ENCODE measurements at places on chromosomes 4 and X.

DNA sequence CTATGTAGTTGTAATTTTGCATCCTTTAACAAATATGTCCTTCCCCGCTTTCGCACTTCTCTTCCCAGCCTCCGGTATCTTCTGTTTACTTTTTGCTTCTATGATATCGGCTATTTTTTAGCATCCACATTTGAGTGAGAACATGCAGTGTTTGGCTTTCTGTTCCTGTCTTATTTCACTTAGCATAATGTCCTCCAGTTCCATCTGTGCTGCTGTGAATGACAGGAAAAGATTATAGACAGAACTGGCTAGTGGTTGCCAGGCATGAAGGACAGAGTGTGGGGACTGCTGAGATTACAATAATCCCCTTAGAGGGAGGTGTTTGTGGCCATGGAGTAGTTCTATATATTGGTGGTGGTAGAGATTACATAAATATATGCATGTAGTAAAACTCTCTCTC, 588.6 kb downstream of the NLGN4X start:
- no peak for DNase-seq

DNA sequence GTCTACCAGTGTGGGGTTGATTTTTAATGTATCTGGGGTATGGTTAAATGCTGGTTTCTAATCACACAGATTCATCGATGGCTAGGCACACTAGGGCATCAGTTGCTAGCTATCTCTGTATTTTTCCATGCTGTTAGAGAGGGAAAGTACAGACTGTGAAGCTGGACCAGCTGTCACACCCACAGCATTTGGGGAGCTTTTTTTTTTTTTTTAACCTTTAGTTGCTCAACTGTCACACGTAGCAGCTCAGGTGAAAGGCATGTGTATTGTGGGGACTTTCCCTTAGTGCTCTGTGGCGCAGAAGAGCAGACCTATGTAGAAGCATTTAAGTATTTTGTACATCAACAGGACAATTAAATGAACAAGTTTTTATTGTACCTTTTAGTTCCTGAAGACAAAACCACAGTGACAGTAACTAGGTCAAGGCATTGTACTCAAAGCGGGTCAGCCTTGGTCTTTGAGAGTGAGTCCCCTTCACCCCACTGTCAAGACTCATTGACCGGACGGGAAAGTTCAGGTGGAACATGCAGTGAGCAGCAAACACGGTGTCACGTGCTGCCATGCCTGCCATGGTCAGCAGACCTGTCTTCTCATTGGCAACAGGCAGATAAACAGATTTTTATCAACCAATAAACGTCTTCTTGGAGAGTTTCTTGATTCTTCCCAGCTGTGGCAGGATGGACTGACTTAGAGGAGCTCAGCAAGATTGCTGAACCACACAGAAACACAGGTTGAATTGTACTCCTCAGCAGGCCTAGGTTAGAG, 65.3 kb downstream of the CASP3 start:
- no peak for DNase-seq

DNA sequence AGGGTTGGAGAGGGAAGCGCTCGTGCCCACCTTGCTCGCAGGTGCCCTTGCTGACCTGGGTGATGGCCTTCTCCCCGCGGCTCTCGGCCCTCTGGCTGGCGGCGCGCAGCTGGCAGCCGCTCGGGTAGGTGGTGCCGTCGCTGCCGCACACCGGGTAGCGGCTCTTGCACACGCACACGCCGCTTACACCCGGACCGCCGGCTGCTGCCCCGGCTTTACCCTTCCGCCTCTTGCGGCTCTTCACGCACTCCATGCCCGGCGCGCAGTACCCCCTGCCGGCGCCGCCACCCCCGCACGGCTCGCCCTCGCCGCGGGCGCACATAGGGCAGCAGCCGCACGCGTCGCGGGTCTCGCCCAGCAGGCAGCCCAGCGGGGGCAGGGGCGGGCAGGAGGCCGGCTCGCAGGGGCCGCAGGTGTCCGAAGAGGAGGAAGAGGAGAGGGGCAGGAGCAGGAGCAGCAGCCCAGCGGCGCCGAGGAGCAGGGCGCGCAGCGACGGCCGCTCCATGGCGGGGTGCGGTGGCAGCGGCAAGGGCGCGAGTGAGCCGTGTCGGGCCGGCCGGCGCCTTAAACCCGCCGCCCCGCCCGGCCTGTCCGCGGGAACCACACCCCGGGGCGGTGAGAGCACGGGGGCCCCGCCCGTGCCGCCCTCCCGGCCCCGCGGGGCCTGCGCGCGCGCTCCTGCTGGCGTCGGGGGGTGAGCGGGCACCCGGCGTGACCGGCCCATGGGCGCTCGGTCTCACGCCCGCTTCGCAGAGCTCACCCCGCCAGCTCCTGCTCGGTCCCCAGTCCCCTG, at the start of gene IGFBP7:
IGFBP7 (minus strand) TSS at position 539 of the 793 bp plus-strand sequence; CDS start at position 505, 34 bp downstream.
- DNase-seq: peak; percentile 91

DNA sequence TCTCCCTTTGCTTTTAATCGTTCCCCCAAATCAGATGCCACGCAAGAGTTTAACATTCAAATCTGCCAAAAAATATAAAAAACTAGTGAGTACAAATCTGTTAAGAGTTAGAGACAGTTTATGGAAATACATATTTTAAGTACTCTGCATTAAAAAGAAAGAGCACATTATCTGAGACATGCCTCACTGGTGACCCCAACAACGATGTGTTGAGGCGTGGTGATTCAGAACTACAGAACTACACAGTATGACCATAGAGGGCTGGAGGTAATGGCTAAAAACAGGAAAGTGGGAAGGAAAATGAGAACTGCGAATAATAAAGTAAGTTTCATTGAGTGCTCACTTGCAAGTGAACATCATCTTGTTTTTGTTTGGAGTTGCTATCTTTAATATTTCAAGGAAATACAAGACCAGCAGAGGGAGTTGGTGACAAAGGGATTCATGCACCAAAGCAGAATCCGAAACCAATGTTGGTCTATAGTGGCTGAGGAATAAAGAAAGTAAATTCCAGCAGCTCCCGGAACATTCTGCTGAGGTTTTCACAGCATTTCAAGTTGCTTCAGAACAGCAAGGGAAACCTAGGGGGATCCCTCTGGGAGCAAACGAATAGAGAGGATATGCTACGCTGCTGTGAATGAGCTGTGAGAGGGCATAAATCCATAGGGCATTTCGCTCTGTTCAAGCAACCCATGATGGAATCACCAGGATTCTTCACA, 92.2 kb downstream of the DCHS2 start:
- no peak for DNase-seq

GRCh38 chrX:130330706-130331105, 9.0 kb upstream of the SLC25A14 start:
- DNase-seq: peak; percentile 50

DNA sequence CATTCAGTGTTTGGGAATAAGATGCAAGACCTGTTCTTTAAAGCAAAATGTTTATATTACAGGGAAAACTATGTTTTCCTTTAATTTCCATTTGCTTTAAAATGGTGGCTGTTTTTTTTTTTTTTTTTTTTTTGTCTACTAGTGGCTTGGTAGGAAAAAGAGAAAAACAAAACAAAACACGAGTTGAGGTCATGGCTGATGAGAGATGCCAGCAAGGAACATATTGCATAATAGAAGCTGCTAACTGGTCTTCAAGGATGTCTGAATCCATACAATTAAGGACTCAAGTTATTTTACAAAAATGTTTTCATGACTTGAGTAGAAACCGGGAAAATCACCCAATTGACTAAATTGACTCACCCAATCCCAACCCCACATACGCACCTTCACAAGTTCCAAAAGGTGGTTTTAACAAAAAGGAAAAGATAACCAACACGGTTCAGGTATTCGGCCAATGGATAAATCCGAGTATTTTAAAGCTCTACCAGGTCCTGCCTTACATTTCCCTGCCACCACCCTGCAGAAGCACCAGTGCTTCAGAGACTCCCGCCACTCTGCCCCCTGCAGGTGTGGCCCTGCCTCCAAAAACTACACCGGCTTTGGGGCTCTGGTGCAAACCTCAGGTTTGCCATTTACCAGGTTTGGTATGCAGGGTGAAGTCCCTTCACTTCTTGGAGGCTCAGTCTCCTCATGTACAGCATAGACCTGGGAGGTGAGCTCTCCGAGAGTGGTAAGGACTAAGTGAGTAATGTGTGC, 27.1 kb downstream of the PIR start:
- DNase-seq: no peak

DNA sequence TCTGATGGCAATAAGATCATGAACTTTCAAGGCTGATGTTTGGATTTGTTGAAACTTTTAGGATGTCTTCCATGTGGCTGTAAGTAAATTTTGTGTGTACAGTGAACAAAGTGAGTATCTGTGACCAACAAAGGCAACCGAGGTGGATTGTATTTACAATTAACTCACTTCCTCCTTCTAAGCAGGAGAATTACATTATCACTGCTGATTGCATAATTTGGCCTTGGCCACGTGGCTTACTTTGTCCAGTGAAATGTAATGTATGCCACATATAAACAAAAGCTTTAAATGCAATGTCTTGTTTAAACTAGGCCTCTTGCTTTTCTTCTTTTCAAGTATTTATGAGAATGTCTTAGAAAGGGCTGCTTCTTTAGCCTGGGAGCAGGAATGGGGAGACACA, 66.3 kb upstream of the MAD2L1 start:
- DNase-seq: no peak

GRCh38 chr4:79241846-79242245, 84.0 kb downstream of the NAA11 start:
- no peak for DNase-seq

GRCh38 chr4:114015444-114015899, 36.0 kb upstream of the ARSJ start:
- no peak for DNase-seq

- DNase-seq: no peak
These were observed 48.7 kb upstream of the SLC7A11 start for GRCh38 chr4:138290805-138291204.

DNA sequence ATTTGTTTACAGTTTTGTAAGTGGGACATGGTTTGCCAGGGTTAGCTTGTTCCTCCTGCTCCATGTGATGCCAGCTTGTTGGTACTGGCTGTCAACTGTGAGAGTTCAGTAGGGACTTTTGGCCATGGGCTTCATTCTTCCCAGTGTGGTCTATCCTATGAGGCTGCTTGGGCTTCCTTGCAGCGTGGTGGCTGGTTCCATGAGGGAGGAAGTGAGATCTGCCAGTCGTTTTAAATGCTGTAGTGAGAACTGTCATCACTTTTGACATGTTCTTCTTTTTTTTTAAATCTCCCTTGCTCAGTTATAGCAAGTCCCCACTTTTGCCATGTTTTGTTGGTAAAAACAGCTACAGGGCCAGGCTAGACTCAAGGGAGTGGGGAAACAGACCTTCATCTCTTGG, 15.9 kb downstream of the NSD2 start:
- no peak for DNase-seq

- DNase-seq: no peak
These were observed 295.3 kb downstream of the GRID2 start for GRCh38 chr4:92599044-92599443.

DNA sequence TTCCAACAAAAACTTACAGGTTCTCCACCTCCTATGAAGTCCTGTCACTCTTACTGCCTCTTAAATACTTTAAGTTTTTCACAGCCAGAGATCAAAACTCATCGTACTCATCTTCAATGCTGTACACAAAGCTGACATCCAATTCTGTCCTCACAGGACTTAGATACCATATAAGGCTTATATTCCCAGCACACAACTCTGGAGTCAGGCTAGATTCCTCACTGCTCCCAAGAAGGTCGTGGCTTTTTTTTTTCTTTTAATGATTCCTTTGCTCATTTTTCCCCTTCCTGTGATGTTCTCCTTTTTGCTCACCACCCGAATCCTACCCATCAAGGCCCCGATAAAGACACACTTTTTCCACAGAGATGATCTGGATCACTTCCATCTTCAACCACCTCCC, 914 bp downstream of the TRAPPC2 start:
- DNase-seq: no peak

DNA sequence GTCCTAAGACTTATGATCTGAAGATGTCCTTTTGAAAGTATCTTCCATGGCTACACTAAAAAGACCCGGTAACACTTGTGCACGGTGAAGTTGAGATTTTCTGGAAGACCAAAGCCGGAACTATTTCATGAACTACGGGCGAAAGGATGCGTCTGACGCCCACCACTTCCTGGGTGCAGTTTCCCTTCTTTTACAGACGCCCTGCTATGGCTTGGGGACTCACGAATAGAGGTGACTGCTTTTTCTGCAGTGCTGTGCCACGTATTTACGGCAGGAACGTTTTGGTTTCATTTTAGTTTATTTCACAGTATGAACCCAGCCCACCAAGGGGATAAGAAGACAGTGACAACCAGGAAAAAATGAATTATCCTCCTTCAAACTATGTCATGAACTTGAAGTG, 180.4 kb downstream of the AFAP1 start:
- no peak for DNase-seq

GRCh38 chrX:55057675-55058249, 17.1 kb upstream of the PAGE2B start:
- DNase-seq: no peak

- DNase-seq: no peak
These were observed 23.7 kb downstream of the VGLL1 start for GRCh38 chrX:136555694-136556093.

- DNase-seq: no peak
These were observed 76.6 kb downstream of the ARHGAP10 start for GRCh38 chr4:147808447-147808846.

DNA sequence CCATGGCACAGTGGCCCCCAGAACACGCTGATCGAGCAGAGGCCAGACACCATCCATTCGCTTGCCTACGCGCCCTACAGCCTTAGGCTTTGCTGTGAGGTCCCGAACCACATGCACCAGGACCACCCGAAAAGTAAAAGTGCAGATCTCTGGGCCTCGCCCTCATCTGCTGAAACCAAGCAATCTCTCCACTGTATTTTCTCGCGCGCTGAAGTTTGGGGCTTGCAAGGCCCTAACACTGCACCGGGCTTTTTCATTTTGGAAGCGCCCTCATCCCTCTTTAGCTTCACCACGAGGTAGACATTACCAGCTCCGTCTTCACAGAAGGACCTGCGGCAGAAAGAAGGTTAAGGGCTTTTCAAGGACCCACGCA, 21.2 kb downstream of the NKX3-2 start:
- DNase-seq: no peak

- no peak for DNase-seq
These were observed 210.4 kb downstream of the RELL1 start for GRCh38 chr4:37475776-37476175.

GRCh38 chr4:186096681-186097165, 7.8 kb upstream of the FAM149A start:
- no peak for DNase-seq

- DNase-seq: peak; percentile 89
These were observed 46.9 kb downstream of the ACOX3 start for GRCh38 chr4:8393593-8394038.

DNA sequence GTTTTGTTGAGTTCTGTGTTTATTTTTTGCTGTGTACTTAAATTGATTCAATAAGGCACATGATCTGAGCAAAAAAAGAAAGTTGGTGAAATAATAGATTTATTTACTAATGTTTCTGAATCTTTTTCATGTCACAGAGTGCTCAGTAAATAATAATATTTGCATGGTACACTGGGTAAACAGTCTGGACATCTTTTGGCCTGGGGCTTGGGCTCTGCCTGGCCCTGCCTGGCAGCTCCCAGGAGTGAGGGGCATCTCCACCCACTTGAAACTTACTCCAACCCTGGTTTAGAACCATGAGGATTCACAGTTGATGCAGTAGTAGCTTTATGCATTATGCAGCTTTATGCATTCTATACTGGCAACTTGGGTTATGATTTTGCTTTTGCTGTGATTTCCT, 124.2 kb upstream of the SLC4A4 start:
- no peak for DNase-seq

GRCh38 chrX:5775846-5776430, 452.7 kb downstream of the NLGN4X start:
- no peak for DNase-seq
